ENCODE measurements at places on chromosomes 5 and 9.

DNA sequence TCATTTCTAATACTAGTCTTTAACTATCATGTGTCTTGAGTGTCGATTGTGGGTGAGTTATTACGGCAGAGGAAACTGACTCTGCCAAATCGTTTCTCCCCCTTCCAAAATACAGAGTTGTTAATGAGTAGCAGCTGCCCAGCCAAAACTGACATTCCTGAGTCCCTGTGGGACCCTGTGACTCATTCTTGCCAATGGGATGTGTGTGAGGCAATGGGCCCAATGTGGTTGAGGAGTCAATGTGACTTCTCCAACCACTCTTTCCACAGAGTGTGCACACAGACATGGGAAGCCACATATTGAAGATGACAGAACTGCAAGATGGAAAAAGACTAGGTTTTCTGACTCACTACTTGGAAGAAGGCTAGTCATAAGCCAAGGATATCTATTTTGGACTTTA is 434.7 kb downstream of the DTWD2 start:
- DNase-seq, result no peak

DNA sequence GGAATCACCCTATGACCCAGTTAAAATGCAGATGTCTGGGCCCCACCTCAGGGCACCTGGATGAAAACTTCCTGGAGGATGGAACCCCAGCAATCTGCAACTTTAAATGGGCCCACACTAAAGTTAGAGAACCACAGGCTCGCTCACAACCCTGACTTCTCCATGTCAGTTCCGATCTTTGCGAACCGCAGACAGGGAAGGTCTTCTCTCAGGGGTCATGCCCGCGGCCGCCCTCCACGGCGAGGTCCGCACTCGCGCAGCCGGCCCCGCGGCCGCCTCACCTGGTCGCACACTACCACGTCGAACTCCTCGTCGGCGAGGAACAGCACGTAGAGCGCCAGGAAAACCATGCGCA is 499 bp downstream of the ALG2 start:
- DNase-seq, result no peak

DNA sequence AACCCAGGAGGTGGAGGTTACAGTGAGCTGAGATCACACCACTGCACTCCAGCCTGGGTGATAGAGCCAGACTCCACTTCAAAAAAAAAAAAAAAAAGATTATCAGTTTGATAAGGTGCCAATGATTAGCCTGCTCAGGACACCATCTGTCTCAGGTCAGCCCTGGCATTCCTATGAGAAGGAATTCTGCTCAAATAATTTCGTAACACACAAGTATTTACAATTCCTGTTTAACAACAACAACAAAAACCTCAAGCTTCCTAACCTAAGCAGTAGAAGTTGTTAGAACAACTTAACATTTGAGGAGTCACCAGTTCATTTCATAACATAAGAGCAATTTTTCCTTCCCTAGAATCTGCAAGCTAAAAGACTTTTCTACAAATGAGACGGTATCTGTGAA is 85.0 kb downstream of the LHFPL2 start:
- no peak for DNase-seq

DNA sequence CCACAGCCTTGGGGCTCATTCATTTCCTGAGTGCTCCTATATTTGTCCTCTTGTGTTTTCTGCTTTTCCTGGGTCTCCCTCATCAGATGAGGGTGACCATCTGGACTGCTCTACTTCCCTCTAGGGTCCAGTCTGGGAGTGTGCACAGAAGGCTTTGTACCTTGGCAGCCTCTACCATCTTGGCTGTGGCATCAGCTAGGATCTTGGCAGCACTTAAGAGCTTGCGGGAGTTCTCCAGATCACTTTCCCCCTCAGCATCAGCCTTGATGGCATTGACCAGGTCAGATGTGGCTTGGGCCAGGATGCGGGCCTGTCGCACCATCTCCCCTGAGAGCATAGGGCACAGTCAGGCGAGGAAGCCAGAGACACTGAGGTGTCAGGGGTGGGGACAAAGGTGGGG is 15.8 kb downstream of the TLN1 start:
- no peak for DNase-seq

GRCh38 chr5:33641744-33642505 is 201.2 kb downstream of the TARS1 start:
- DNase-seq, result no peak

GRCh38 chr5:154368041-154368800 is 77.6 kb upstream of the SAP30L start:
- DNase-seq, result no peak
